ENCODE measurements at places on chromosomes 2 and 18.

- no peak for DNase-seq
These were observed 59.1 kb downstream of the NCK2 start for GRCh38 chr2:105803773-105804172.

DNA sequence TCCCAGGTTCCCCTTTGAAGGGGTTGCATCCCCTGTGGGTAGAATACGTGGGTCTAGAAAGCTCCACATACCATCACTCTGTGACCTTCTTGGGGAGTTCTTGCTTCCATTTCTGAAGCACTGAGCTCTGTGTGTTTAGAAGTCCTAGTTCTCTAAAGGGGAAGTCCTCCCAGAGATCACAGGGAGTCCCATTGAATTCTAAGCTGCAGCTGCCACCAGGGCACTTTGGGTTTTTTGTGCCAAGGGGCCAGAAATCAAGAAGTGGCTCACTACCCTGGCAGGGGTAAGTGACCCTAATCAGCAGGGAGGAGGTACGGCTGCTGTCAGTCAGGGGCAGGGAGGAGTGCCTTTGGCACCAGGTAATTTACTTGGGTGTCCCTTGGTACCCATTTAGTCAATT, 70.9 kb downstream of the EHD3 start:
- no peak for DNase-seq

GRCh38 chr2:80429251-80429650, 124.7 kb upstream of the LRRTM1 start:
- DNase-seq, result no peak

DNA sequence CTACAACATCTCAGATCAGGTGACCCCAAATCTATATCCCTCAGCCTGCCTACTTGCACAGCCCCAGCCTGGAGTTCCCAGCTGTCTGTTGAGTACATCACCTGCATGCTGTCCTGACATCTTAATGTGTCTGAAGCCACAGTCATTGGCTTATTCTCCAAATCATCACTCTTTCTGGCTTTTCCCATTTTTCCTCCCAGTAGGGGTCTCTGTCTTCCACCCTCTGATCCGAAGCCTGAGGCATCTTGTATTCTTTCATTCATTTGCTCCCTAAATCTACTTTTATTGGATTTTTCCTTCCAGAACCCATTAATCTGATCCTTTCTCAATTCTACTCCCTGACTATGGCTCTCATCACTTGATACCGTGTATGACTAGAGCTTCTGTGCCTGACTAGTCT, 332.9 kb upstream of the DCC start:
- no peak for DNase-seq

GRCh38 chr18:61731178-61731577, 161.6 kb downstream of the RNF152 start:
- no peak for DNase-seq

DNA sequence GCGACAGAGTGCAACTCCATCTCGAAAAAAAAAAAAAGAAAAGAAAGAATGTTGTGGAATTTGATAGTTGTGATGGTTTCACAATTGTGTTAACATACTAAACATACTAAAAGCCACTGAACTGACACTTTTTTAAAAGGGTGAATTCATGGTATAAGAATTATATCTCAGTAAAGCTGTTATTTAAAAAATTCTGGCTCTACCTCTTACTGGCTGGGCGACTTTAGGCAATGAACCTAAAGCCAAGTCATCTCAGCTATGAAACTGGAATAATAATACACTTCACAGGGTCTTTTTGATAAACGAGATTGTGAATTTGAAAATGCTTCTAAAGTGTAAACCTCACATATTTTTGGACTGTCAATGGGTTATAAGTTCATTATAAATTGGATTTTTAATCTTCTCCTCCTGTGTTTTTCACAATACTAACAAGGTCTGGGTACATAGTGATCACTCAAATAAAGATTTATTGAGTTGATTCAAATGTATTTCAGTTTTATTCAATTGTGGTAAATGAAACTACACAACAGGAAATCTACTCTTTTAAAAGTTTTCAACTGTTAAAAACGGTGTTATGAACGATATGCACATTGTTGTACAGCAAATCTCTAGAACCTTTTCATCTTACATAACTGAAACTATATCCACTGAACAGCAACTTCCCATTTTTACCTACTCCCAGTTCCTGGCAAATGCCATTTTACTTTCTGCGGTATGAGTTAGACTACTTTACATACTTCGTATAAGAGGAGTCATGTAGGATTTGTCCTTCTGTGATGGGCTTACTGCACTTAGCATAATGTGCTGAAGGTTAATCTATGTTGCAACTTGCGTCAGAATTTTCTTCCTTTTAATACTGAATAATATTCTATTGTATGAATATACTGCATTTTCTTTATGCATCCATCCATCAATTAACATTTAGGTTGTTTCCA, 43.0 kb upstream of the GTF2A1L start:
- no peak for DNase-seq

GRCh38 chr2:143192716-143193115, 63.5 kb downstream of the ARHGAP15 start:
- DNase-seq, result no peak

DNA sequence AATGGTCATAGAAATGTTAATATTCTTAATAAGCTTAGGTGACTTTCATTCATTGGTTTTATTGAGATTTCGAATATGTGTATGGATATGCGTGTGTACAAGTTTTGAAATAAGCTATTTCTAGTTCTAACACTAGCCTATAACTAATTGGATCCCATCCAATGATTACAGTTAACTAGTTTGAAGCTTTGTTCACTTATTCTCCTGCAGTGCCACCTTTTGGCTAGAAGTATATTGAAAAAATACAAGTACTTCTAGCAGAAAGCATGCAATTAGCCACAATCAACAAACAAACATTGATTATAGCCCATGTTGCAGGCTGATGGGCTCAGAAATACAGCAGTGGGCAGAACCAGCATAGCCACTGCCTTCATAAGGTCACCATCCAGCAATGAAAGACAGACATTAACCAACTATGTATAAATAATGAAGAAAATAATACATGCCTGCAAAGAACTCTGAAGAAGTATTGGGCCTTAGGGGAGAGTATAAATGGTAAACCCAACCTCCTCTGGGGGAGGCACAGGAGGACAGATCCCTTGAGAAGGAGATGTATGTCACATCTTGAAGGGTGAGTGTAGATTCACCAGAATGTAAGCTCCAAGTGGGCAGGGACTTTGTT, 5.1 kb upstream of the PIEZO2 start:
- DNase-seq, result no peak

DNA sequence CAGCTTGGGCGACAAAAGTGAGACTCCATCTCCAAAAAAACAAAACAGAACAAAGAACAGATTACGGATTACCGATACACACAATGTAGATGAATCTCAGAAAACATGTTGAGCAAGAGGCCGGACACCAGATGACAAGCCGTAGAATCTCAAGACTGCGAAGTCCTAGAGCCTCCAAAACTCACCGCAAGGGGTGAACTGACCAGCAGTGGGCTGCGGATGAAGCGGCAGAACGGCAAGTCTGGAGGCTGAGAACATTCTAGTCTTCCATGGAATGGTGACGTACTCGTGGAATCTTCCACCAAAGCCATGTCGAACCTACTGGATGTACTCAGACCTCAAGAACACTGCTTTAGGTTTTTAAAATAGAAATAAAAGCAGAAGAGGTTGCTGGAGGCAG, 198.8 kb downstream of the NDUFA10 start:
- no peak for DNase-seq

GRCh38 chr18:78232196-78232595, 747.4 kb upstream of the SALL3 start:
- no peak for DNase-seq

- DNase-seq, result no peak
These were observed 536.0 kb downstream of the TMX3 start for GRCh38 chr18:68178921-68179320.

GRCh38 chr2:110818767-110819481, 86.6 kb downstream of the ACOXL start:
- no peak for DNase-seq

DNA sequence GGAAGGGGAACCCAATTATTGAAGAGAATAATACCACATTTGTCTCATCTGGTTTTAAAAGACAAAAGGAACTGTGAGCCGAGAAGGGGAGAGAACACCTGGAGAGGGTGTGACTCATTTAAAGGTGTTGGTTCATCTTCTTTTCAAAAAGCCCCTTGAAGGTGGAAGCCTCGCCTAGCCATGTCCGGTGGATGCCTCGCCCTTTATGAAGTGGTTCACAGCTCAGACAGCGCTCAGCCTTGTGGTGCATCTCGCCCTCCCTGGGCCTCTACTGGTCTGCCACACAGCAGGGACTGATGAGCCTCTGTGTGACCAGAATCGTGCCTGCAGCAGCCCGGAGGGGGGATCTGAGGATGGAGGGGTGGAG, 290.0 kb upstream of the CXCR4 start:
- DNase-seq, result peak; percentile 36

DNA sequence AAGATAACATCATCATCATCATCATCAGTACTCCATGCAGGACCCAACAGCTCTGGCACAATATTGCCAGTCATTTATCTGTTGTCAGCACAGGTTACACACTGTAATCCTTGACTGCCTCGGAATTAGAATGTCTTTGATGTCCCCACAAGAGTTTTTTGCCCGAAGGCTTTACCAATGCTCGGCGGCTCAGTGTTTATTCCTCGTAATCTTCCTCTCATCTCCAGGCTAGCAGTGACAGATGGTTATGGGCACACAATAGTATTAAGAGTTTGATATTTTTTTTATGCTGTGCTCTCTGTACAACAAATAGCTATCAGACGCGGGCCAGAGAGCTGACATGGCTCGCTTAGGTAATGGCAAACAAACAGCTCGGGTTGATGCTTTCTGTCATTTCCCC, 515.2 kb downstream of the ZEB2 start:
- DNase-seq, result no peak

- no peak for DNase-seq
These were observed 114.0 kb downstream of the RAPGEF4 start for GRCh38 chr2:172849519-172850217.

GRCh38 chr2:150535176-150535575, 47.7 kb upstream of the RND3 start:
- no peak for DNase-seq

DNA sequence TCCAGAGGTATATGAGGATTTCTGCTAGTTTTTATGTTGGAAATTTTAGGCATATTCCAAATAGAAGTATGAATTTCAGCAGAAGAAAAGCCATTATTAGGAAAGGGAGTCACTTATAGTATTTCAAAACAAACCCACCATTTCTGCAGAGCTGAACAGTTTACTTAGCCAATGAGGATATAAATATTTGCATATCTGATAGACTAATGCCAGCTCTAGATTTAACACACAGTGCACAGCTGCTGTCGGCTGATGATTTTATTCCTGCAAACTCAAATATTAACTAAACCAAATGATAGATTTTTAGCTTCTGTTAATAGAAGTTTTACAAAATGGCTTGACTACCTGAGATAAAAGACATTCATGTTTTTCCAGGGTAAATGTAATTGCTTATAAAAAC, 375.8 kb upstream of the FANCL start:
- no peak for DNase-seq

- no peak for DNase-seq
These were observed 12.3 kb upstream of the PLEK start for GRCh38 chr2:68352651-68353391.

GRCh38 chr18:48736321-48737260, 197.8 kb downstream of the CTIF start:
- DNase-seq, result no peak

DNA sequence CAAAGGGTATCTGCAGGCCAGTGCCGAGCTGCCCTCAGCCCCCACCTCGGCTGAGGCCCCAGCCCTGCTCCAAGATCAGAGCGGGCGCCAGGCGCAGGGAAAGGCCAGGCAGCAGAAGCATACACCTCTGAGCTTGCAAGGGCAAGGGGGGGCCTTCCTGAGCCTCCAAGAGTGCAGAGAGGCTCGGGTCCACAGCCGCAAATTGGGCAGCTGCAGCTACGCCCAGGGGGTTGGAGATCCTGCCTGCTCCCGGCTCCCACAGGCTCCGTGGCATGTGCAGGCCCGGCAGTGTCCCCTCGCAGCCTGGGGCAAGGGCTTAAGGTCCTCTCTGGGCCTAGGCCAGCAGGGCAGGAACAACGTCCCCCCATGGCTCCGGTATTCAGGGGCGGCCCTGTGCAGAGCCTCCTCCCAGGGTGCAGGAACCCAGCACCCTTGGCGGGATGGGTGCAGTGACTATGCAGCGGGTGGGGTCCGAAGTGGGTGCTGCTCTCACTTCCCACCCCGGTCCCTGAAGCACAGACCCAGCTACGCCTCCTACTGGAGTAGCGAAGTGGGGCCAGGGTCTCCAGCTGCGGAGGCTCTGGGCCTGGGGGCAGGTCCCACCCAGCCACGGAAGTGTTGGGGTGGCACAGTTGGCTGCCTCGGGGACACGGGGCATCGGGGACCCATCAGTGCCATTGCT, 120.2 kb upstream of the TMEFF2 start:
- DNase-seq, result no peak

- no peak for DNase-seq
These were observed 75.4 kb upstream of the GRB14 start for GRCh38 chr2:164696634-164697033.

- no peak for DNase-seq
These were observed 25.7 kb upstream of the NCK2 start for GRCh38 chr2:105718846-105719481.

GRCh38 chr2:39121523-39122063, 742 bp upstream of the SOS1 start:
- no peak for DNase-seq

- peak; percentile 17 for DNase-seq
These were observed 675 bp downstream of the FZD5 start for GRCh38 chr2:207768866-207769596.

DNA sequence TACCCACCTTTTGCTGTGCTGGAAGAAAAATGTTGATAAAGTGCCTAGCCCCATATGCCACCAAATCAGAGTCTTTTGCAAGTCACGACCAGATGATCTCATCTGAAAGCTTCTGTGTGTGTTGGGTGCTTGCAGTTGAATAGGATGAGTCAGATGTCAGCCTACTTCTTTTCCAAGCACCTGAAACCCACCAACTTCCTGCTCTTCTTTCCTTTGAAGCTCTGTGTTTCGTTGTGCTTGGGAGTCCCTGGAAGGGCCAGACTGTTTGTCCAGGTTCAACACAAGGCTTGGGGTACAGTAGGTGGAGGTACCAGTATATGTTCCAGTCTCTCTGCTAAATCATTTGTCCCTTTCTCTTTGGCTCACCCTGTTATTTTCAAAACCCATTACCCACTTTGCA, 36.8 kb upstream of the LCLAT1 start:
- DNase-seq, result no peak

GRCh38 chr2:27489118-27489497, 435 bp downstream of the IFT172 start:
- DNase-seq, result no peak

- DNase-seq, result no peak
These were observed 459.5 kb upstream of the FANCL start for GRCh38 chr2:58700591-58700990.

- no peak for DNase-seq
These were observed 425.3 kb downstream of the THSD7B start for GRCh38 chr2:137190411-137191195.

DNA sequence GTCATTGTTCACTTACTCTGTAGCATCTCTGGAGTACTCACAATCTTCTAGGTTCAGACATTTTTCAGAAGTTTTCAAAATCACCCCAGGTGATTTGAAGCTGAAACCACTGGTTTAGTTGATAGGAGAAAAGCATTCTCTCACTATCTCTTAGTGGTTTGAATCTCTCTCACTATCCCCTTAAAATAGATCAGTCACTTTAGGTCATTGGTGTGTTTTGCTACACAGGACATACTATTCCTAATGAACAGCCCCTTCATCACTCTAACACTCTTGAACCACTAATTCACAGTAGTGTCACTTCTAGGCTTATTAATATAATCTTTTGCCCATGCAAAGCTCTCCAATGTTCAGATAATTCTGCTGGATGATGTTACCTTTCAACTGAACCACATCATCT, 34.5 kb downstream of the LYPD6 start:
- DNase-seq, result no peak

Data from activated gamma-delta T cell treated with Interleukin-2 at 50 U/mL for 16 hours (primary cell).